ENCODE measurements at places on chromosomes 13 and 19.
A peak's percentile ranks its signal among the peaks of the same experiment; 100 is the strongest.

- no peak for DNase-seq
These were observed 656.1 kb downstream of the DACH1 start for GRCh38 chr13:71210861-71211260.

- no peak for DNase-seq
These were observed 2.3 kb downstream of the PLPP2 start for GRCh38 chr19:288911-289310.

DNA sequence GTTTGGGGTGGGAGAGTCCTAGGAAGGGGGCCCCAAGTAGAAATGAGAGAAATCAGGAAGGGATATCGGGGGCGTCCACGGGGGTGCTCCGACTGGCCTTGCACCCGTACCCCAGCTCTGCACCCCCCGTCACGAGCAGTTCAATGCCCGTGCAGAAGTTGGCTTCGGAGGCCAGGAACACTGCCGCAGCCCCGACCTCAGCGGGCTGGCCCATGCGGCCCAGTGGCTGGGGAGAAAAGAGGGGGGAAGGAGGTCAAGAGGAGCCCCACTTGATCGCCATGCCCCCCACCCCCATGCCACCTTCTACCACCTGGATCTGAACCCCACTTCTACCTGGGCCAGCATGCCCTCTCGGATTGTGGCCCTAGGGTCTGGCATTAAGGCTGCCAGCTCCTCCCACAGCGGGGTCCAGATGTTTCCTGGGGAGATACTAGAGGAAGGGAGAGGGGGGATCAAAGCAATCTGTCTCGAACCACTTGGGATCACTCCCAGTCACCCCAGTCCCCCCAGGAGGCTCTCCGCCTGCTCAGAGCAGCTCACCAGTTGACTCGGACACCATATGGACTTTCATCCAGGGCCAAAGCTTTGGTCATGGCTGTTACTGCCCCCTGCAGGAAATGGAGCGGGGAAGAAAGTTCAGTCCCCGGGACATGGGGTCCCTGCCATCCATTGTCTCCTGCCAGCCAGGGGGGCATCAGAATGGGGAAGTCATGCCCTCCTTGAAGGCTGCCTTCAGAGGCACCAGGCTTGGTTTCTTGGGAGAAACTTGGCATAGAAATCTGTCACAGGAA lies 2.5 kb upstream of the BCAT2 start:
- peak; percentile 12 for DNase-seq

DNA sequence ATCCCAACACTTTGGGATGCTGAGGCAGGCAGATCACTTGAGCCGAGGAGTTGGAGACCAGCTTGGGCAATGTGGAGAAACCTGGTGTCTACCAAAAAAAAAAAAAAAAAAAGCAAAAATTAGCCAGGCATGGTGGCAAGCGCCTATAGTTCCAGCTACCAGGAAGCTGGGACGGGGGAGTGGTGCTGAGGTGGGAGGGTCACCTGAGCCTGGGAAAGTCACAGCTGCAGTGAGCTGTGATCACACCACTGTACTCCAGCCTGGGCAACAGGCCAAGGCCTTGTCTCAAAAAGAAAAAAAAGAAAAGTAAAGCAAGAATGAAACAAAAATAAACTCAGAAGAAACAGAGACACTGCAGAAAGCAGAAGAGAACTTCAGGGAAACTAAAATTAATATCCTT lies 31.6 kb downstream of the MTRF1 start:
- peak; percentile 25 for DNase-seq

DNA sequence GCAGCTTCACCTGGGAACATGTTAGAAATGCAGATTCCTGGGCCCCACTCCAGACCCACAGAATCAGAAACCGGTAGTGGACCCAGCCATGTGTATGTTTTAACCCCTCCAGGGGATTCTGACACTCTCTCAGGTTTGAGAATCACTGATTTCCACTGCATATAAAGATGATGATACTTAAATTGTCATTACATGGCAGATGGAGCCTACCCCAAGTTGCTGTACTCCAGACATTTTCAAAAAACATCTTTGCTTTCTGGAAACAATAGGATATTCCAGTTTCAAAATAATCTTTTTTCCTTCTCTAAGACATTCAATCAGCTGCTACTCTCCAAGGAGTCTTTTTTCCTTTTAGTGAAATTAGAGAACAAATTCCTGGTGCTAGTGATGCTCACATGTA lies 48.6 kb upstream of the RGCC start:
- no peak for DNase-seq

DNA sequence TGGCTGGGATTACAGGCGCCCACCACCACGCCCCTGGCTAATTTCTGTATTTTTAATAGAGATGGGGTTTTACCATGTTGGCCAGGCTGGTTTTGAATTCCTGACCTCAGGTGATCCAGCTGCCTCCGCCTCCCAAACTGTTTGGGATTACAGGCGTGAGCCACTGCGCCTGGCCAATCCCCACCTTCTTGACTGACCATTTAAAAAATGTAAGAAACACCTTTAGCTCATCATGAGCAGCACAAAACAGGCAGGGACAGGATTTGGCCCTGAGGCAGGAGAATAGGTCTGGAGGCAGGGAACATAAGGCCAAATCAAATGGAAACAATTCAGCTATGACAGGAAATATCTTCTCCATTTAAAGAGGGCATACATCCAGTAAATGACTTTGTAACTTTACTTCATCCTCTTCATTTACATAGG lies 1.4 kb upstream of the MPV17L2 start:
- no peak for DNase-seq

DNA sequence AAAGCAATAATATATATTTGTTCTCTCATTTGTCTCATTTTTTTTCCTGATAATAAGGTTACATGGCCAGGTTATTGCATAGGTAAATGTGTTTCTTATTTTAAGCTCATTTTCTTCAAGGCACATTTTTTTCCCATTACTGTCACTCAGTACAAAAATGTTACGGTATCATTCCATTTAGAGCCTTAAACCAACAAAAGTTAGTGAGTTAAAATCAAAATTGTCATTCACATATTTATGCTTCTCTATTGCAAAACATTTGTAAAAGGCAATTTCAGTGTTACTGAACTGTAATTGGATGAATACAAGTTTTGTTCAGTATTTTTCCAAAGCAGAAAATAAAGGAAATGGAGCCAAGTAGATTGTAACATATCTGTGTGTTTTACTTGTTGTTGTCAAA lies 117.6 kb upstream of the MAB21L1 start:
- DNase-seq = no peak

- no peak for DNase-seq
These were observed 46.4 kb downstream of the CELF5 start for GRCh38 chr19:3270902-3271301.

- peak; percentile 96 for DNase-seq
These were observed 108.8 kb downstream of the KCNRG start for GRCh38 chr13:50123862-50124535.

- DNase-seq = no peak
These were observed 7.7 kb downstream of the TUBGCP3 start for GRCh38 chr13:112580211-112580610.

DNA sequence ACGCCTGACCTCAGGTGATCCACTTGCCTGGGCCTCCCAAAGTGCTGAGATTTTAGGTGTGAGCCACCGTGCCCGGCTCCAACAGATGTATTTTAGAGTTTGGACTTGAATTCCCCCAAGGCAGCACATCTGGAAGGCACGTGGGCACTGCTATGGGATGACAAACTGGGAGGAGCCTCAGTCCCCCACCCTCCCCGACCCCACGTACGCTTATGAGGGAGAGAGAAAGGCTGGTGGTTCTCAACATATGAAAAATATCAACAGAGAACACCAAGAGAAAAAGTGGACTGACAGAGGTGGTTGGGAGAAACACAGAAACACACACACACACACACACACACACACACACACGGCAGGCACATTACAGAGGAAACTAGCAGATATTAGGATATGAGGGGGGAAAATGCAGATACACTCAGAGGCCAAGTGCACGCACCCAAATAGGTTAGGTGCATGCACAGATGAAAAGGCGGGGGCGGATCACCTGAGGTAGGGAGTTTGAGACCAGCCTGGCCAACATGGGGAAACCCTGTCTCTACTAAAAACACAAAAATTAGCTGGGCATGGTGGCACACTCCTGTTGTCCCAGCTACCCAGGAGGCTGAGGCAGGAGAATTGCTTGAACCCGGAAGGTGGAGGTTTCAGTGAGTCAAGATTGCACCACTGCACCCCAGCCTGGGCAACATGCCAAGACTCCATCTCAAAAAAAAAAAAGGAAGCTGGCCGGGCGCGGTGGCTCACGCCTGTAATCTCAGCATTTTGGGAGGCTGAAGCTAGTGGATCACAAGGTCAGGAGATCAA lies 3.2 kb downstream of the STX10 start:
- peak; percentile 82 for DNase-seq

DNA sequence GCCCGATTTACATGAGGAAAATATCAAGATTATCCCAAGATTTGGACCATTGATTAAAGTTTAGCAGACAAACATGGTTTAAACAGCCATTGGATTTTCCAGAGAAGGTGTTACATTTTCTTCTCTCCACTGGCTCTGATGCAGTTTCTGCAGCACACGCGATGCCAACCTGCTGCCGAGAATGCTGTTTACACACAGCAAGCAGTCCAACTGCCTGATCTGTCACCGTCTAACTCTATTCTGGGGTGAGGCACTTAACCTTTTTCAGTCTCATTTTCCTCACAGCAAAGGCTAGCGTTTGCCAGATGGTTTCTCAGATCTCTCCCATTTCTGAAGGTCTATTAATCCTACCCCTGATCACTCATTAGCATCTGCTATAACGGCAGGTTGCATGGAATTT lies 763.5 kb upstream of the GPC6 start:
- DNase-seq = no peak
